Adrenal gland (tissue), 19 donors: ENCODE measurements at places on chromosomes 11 and 22. TPM values are rescaled to one million over a fixed set of nuclear protein-coding genes. Genes with fewer than 3 reads are reported as not detected.

SSTR3 gene
- 0.35 TPM for total RNA-seq

OR8G5 gene
- not detected for total RNA-seq

- no peak for DNase-seq
Observed at GRCh38 chr11:12119502-12119901, 9.1 kb downstream of the MICAL2 start.

DNA sequence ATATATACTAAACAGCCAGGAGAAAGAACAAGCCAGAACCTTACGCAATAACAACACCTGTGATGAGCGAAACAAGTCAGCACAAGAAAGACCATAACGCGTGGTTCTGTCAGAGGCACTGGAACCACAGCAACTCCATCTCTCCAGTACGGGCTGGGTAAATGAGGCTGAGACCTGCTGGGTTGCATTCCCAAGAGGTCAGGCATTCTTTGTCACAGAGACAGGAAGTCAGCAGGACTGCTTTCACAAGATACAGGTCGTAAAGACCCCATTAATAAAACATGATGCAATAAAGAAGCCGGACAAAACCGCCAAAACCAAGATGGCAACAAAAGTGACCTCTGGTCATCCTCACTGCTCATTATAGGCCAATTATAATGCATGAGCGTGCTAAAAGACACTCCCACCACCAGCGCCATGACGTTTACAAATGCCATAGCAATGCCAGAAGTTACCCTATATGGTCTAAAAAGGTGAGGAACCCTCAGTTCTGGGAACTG lies 21.7 kb downstream of the TPST2 start:
- no peak for DNase-seq

GRCh38 chr11:118417801-118418200 lies 16.4 kb downstream of the ATP5MG start:
- DNase-seq, result no peak
